Activated CD4-positive, CD25-positive, alpha-beta regulatory T cell treated with anti-CD3 and anti-CD28 coated beads, Interleukin-2, amount 50 U/mL, for 16 hours (primary cell): ENCODE measurements at places on chromosomes 4 and X.

DNA sequence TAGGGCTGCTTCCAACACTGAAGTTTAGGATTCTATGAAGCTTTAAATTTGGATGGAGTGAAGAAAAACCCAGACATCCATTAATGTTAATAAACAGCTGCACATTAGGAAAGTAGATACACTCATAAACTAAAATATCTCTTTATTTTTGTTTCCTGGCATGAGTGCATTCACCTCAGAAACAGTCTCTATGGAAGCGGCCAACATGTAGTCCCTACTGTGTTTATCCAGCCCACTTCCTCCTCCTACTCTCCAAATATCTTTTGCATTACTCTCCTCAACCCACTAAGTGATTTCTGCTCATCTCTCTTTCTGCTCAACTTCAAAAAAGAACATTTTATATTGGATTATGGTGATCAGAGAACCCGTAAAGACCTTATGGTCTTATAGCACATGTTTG, 180.3 kb upstream of the MXRA5 start:
- no peak for DNase-seq

GRCh38 chr4:38612646-38613414, 51.2 kb upstream of the KLF3 start:
- DNase-seq = no peak

DNA sequence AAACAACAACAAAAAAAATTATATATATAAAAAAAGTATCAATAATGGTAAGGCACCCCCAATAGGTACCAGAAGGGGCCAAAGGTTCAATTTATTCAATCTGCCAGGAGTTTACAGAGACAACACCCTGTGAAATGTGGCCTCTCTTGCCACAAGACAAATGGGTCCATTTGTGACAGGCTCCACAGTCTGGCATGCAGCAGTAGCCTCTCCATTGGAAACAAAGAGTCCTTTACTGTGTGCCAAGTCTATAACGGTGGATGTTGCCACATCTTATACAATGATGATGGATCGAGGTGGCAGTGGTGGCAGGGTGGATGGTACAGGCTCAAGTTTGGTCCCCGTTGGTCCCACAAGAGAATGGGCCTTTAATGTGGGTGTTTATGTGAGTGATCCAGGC, 70.1 kb upstream of the SH3RF1 start:
- no peak for DNase-seq

GRCh38 chrX:716136-716535, 85.5 kb downstream of the SHOX start:
- DNase-seq = no peak

DNA sequence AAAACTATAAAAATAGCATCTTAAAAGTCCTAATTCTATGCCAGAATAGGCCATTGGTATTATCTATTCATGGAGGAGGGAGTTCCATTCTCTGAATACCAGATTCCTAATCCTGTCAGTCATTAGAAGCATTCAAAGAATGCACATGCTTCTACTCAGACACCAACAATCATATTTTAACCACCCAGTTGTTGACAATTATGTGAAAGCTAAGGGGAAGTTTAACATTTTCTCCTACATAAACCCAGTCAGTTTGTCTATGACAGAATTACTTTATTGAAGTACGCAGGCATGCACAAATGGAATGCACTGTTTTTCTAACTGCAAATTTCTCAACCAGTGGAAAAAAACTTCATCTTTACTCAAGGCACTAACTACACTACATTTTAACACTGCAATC, 69.6 kb upstream of the MTNR1A start:
- no peak for DNase-seq

- DNase-seq = no peak
Observed at GRCh38 chr4:59387759-59388758, 1812.1 kb upstream of the ADGRL3 start.

- DNase-seq = no peak
Observed at GRCh38 chr4:2936773-2937145, 26.4 kb downstream of the NOP14 start.

DNA sequence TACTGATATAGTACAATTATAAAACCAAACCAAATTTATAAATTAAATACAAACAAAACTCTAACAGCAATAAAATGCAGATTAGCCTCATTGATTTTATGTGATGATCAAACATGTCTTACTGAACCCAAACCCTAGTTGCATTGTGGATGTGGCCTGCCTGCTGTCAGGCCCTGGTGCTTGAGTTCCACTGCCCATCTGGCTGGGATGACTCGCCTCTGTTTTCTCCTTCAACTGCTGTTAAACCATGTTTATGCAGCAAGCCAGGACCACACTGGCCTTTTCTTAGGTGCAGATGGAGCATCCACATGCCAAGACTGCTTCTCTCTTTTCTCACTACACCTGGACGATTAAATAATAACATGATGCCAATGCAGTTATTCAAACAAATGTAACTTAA, 22.6 kb downstream of the NAP1L5 start:
- no peak for DNase-seq

DNA sequence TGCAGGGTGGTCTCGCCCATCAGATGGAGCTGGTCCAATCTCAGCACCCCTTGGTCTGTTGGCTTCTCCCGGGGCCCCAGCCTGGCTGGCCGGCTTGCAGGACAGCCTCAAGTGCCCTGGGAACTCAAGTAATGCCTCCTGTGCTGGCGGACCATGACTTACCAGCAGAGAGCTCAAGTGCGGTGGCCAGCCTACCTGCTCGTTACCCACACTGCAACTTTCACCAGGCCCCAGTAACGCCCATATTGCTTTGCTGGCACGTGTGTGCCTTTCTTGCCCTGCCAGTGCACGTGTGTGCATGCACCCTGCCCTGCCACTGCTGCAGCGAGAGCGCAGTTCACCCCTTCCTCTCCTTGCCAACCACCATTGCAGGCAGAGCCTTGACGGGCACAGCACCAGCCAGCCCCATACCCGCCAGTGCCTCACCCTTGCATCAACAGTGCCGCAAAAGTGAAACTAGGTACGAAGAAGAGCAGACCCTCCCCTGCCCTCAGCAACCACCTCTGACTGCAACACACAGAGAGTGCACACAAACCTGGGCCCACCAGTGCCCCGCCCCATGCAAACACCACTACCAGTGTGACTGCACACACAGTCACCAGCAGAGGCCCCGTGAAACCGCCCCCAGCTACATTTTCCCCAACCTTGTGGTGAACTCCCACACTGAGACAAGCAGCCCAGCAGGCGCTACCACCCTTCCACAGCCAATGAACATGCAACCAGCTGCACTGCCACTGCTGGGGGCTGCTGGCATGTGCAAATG, 88.9 kb upstream of the POU3F4 start:
- DNase-seq = no peak

DNA sequence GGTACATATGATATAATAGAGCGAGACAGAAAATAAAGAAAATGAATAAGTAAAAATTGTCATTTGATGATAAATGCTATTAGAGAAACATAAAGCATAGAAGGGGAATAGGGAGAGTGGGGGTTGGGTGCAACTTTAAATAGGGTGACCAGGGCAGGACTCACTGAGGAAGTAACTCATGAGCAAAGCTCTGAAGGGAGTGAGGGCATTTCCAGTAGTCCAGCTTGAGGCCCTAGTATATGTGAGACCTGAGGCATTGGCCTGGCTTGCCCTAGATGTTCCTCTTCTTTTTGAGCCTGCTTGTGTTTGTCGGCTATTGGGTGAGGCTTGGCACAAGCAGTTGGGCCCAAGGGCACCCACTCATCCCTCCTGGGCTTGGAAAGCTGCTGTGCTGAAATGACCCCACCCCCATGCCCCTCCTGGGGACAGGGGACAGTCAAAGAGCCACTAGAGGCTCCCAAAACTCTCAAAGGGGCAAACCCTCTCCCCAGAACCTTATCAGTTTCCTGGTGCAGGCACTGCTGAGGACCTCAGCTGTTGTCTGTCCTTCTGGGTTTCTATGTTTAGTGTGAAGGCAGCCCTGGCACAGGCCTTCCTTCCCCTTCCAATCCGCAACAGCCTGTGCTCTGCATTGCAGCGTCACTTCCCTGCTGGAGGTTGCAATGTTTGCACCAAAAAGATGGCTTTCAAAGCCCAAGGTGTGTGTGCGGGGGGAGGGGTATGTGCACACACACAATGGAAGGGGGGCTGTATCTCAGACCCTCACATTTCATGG, 40.1 kb downstream of the APLN start:
- DNase-seq = no peak

DNA sequence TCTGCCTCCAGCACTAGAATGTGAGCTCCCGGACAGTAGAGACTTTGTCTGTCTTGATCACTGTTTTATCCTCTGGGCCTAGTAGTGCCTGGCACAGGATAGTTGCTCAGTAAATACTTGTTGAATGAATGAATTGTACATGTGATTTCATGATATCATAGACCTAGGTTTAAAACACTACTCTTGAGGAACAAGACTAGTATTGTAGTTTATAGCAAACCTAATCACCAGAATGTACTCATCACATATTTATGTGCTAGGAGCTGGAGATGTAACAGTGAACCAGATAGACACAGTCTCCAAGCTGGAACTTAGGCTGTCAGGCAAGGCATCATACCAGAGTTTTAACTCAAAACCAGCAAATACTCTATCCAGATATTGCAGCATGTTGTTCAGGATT, 23.5 kb downstream of the GAB3 start:
- DNase-seq = no peak

GRCh38 chr4:121380776-121381462, at the start of gene QRFPR:
Gene QRFPR, minus strand, starts transcription at chr4:121381018. Its CDS starts 371 bp downstream, at chr4:121380647.
- no peak for DNase-seq

DNA sequence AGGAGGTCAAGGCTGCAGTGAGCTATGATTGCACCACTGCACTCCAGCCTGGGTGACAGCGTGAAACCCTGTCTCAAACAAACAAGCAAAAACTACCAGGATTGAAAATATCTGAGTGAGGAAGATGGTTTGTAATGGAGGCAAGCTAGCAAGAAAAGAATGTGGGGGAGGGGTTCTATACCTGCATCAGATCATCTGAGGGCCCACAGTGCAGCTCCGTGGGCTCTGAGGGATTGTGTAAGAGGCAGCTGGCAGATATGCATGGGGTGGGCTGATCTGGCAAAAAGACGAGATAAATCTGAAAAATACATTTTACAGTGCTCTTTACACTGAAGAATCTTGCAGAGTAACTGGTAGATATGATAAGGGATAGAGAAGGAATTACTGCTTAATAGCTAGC, 28.9 kb upstream of the CHRNA9 start:
- no peak for DNase-seq

DNA sequence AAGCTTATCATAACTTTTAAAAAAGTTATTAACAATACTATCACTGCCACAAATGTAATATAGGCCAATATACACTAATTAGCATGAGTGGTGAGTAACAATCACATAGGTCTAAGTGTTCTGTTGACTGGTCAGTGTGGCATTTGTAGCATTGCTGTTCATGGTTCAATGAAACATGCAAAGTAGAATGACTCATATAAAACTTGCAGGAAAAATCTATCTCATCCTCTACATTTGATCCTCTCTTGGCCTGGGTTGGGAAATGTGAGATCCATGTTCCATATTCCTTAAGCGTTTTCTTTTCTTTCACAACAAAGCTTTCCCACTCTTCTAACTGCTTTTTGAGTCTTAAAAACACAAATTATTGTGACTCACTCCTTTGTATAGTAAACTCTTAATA, 1418.7 kb downstream of the FSTL5 start:
- DNase-seq = no peak

DNA sequence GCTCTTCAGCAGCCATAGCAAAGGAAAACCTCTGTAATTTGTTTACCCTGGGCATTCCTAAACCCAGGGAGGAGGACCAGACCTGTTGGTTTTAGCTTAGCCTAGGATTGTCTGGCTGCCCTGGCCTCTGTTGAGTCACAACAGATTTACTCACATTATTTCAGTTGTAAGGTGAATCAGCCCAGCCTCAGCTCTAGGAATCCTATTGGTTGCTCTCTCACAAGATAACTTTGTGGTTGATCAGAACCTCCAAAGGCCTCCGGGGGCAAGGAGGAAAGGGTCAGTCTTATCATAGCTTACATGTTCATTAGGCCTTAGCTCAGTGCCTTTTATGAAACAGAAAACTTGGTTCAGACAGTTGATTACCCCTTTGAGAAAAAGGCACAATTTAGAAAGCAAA, 41.0 kb downstream of the PDK3 start:
- DNase-seq = no peak

DNA sequence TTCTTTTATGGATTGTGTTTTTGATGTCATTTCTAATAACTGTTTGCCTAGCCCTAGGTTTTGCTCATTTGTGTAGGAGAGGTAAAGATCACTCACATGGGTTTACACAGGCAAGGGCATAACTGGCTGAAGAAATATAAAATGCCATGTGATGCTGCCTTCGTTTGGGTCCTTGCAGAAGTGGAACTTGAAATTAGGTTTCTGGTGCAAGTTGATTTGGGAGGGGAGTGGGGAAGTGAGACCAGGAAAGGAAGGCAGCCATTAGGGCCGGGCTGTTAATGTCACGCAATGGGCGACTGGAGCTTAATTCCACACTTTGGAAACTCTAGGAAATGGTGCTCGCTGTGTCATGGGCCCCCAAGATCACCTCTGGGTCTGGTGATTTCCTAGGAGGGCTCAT, 14.5 kb downstream of the CLCN4 start:
- no peak for DNase-seq

DNA sequence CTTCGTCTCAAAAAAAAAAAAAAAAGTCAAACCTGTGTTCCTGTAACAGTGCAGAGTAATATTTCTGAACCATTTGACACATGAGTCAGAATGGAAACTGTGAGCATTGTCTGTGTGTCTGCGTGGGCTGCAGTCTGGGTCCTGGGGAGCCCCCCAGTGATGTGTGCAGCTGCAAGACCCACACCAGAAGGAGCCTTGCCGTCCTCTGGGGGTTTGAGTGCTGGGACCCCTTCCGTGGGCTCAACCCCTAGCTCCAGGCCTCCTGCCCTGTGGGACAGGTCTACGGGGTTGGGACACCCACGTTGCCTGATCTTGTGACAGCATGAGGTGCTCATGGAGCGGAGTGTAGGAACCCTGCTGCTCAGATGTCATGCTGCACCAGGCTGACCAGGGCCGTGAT, 43.7 kb downstream of the DDX3X start:
- DNase-seq = no peak

DNA sequence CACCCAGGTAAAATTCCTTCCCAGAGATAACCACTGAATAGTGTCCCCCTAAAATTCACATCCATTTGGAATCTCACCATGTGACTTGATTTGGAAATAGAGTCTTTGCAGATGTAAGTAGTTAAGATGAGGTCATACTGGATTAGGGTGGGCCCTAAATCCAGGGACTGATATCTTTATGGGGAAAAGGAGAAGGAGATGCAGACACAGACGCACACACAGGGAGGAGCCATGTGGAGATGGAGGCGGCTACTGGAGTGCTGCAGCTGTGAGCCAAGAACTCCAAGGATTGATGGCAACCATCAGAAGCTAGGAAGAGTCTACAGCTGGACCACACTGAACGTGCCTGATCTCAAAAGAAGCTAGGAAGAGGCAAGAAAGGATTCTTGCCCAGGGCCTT, 96.6 kb upstream of the SRD5A3 start:
- DNase-seq = no peak

DNA sequence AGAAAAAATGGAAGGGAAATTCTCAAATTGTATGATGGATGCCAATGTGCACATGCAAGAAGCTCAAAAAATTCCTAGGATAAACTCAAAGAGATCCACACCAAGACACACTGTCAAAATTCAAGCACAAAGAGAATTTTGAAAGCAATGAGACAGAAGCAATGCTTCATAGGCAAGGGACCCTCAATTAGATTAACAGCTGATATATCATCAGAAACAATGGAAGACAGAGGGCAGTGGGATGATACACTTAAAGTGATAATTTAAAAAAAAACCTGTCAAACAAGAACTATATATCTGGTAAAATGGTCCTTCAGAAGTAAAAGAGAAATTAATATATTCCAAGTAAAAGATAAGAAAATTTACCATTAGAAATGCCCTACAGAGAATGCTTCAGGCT, 306.3 kb upstream of the PCDH7 start:
- no peak for DNase-seq

GRCh38 chr4:94961420-94961819, 203.7 kb downstream of the BMPR1B start:
- DNase-seq = no peak
